ENCODE measurements at places on chromosomes 13 and 19.

DNA sequence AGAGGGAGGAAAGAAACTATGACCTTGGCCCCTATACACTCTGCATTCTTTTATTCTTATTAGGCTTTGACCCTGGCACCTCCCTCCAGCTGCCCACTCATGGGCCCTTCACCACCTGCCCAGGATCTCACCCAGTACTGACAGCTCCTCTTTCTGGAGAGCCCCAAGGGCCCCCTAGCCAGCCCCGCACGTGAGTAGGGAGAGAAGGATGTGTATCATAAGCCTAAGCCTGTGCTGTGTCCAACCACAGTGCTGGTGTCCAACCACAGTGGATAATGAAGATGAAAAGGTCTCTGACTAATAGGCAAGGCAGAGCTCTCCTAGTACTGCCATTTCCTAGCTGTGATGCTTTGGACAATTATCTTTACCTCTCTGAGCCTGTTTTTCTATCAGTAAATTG is 4.2 kb downstream of the DMRTC2 start:
- no peak for DNase-seq

- DNase-seq: no peak
Observed at GRCh38 chr13:30276178-30276577, 31.2 kb downstream of the KATNAL1 start.

GRCh38 chr19:7677669-7678311 is 900 bp downstream of the MCEMP1 start:
- DNase-seq: no peak

DNA sequence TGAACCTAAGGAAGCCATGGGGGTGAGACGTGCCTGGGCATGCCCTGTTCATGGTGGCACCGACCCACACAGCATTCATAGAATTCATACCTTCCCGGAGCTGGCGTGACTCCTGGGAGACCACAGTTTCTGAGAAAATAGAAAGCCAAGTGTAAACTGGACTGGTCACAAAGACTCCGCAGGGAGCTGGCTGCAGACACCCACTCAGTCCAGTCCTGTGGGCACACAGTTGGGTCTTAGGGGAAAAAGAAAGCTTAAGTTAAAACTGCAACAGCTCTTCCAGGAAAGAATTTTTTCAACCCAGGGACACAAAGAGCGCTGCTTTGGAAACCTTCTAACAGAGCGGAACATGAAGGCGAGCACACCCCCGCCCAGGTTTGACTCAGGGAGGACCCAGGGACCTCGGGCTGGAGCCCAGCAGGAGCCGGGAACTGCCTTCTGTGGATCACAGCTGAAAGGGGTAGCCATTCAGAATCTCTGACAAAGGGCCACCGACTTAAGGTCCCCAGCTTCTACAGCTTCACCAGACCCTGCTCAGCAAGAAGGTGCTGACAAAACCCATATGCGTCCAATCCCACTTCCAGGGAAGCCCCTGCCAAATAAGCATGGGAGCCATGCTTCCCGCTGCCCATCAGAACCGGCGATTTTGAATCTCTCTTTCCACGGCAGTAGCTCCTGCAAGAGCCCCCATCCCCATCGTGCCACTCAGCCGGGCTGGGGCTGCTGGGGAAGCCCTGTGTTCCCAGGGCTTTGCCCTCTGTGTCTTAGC is 183.7 kb downstream of the COL4A1 start:
- no peak for DNase-seq

DNA sequence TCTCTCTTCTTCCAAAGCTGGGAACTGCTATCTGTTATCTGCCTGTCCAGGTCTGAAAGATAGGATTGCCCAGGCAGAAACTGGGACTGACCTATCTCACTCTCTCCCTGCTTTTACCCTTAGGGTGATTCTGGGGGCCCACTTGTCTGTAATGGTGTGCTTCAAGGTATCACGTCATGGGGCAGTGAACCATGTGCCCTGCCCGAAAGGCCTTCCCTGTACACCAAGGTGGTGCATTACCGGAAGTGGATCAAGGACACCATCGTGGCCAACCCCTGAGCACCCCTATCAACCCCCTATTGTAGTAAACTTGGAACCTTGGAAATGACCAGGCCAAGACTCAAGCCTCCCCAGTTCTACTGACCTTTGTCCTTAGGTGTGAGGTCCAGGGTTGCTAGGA is 5.1 kb downstream of the KLK3 start:
- DNase-seq: no peak
